8988T (cell line): ENCODE measurements at places on chromosomes 1 and 21.

DNA sequence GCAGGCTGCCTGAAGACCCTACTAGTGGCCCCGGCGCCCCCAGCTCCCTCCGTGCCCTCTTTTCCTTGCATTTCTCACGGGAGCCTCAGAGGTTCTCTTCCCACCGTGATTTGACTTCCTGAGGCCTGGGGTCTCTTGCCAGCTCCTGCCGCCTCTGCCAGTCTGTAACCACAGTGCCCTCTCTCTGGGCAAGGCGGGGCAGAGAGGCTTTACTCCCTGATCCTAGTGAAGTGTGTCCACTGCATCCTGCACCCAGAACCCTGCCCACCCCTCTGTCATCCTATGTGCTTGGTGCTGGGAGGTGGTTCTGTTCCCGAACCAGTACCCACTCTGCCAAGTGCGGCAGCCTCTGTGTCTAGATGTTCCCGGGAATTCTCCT, 2.4 kb downstream of the ESPN start:
- DNase-seq: no peak

GRCh38 chr1:42848823-42849537, 2.6 kb downstream of the ZNF691 start:
- no peak for DNase-seq

DNA sequence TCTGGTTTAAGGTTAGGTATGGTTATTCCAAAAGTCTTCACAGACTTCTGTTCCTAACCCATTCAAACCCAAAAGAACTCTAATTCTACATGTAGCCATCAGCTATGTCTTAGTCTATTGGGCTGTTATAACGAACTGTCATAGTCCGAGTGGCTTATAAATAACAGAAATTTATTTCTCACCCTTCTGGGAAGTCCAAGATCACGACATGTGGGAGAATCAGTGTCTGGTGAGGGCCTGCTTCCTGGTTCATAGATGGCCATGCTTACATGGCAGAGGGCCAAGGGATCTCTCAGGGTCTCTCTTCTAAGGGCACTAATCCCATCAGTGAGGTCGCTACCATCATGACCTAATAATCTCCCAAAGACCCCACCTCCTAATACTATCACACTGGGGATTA, 103.0 kb upstream of the PPP2R5A start:
- no peak for DNase-seq

DNA sequence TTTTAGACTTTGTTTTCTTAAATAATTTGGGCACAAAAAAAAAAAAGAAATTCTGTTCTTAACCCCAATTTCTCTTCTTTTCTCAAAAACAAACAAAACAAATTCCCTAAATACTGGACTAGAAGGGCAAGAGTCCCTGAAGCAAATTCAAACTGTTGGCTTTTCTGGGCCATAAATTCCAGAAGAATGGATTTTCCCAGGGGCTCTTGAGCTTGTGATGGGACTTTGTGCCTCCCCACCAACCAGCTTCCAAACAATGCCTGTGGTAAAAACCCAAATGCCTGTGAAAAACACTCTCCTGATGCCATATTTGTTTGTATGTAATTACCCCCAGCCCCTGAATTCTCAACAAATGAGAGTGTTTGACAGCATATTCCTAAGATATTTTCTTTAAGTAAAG, 55.4 kb downstream of the SGIP1 start:
- DNase-seq: no peak

- DNase-seq: no peak
Observed at GRCh38 chr1:104987210-104987609, 1237.5 kb downstream of the AMY1C start.

DNA sequence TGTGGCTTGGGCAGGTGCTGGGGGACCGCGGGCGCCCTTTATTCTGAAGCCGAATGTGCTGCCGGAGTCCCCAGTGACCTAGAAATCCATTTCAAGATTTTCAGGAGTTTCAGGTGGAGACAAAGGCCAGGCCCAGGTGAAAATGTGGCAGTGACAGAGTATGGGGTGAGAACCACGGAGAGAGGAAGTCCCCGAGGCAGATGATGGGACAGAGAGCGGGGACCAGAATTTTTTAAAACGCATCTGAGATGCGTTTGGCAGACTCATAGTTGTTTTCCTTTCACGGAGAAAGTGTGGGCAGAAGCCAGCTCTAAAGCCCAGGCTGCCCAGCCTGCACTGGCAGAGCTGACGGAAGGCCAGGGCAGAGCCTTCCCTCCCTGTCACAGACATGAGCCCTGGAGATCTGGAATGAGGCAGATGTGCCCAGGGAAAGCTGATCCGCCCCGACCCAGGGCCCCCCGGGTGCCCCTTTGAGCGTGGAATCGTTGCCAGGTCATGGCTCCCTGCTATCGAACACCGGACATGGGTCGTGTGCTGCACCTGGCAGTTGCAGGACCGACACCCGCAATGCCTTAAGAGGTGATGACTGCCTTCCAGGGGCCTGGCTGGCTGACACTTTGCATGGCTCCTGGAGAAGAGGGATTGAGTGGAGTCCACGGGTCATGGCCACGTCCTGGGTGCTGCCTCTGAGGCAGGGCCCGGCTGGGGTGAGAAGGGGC, 6.5 kb upstream of the SLX9 start:
- DNase-seq: no peak
